Right ventricle myocardium inferior (tissue), 1 donor: ENCODE measurements at places on chromosomes 12 and 14.

DNA sequence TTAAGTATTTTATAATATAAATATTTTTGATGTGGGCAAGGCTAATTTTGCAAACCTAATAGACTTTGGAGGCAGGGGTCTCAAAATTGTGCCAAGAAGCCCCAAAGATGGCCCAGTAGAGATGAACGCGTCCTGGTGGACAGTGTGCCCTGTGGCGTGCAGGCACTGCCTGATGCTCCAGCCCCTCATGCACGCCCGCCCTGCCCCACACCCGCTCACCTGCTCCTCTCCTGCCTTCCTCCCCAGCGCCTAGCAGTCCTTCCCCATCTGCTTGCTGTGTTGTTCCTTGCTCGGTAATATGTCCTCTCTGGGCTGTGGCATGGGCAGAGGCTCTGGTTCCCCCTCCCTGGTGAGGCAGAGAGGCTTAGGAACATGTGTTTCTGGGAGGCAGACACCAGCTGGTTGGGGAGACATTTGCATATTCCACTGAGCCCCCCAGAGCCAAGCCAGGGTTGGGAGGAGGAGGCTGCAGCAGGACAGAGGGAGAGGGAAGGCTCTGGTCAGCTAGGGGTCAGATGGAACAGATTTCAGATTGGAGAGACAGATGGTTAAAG is 46.8 kb upstream of the GPATCH2L start:
- DNase-seq, result no peak

GRCh38 chr14:32102152-32102787 is 25.2 kb downstream of the ARHGAP5 start:
- DNase-seq, result no peak

DNA sequence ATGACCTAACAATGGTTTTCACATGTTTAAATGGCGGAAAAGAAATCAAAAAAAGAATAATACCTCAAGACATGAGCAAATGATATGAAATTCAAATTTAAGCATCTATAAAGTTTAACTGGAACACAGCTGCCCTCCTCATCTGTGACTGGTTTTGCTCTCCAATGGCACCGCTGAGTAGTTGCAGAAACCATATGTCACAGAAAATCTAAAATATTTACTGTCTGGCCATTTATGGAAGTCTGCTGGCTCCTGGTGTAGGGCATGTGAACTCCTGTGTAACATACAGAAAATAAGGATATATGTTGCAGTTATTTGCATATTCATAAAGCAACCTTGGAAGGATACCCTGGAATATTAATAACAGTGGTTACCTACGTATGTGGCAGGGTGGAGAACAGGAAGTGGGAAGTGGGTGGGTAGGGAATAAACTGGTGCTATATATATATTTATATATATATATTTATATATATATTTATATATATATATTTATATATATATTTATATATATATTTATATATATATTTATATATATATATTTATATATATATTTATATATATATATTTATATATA is 48.4 kb downstream of the LTBP2 start:
- DNase-seq, result no peak

GRCh38 chr12:95529693-95530225 is 21.5 kb downstream of the USP44 start:
- DNase-seq, result no peak

- no peak for DNase-seq
Measured at GRCh38 chr12:105706321-105706972, 376.0 kb downstream of the C12orf75 start.

- no peak for DNase-seq
Measured at GRCh38 chr12:58765653-58766512, 154.4 kb downstream of the LRIG3 start.

- no peak for DNase-seq
Measured at GRCh38 chr14:57008534-57008933, 198.3 kb upstream of the OTX2 start.

GRCh38 chr14:95309261-95310051 is 10.3 kb downstream of the CLMN start:
- DNase-seq, result no peak

- DNase-seq, result no peak
Measured at GRCh38 chr14:80364274-80364673, 153.0 kb upstream of the DIO2 start.

DNA sequence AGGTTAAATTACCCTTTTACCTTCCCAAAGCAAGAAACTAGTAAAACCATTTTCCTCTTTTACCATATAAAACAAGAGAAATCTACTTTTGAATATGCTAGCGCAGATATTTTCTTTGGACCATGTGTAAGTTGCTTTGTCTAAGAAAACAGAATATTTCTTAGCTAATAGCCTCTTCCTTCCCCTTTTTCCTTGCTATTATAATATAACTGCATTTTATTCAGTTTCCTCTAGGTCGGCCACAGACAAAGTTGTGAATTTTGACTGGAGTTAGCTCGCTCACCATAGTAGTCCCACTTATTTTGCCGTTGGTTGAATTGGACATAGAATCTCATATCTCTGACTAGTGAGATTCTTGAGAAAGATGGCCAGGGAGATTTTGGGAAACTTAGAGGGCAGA is 115.6 kb downstream of the PLEKHA5 start:
- no peak for DNase-seq
